ENCODE measurements at places on chromosomes 3 and 15.

DNA sequence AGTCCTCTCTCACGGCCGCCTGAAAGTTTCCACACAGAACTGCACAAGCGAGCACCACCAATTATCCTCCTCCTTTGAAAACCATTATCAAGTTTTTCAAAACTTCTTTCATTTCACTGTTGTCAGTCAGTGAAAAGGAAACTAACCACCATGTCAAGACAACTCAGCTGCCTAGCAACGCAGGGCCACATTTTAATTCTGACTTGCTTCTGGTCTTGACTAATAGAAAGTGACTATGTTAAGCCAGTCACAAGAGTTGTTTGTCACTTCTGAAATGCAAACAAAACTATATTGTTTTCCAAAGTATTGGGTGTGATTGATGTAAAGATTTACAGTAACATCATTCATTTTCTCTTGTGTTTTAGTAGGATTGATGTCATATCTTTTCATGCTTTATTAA is 612.8 kb upstream of the AGTR1 start:
- no peak for DNase-seq

GRCh38 chr3:177603148-177603603 is 405.9 kb upstream of the TBL1XR1 start:
- no peak for DNase-seq

- DNase-seq = no peak
Observed at GRCh38 chr15:29057856-29058255, 172.1 kb downstream of the APBA2 start.

DNA sequence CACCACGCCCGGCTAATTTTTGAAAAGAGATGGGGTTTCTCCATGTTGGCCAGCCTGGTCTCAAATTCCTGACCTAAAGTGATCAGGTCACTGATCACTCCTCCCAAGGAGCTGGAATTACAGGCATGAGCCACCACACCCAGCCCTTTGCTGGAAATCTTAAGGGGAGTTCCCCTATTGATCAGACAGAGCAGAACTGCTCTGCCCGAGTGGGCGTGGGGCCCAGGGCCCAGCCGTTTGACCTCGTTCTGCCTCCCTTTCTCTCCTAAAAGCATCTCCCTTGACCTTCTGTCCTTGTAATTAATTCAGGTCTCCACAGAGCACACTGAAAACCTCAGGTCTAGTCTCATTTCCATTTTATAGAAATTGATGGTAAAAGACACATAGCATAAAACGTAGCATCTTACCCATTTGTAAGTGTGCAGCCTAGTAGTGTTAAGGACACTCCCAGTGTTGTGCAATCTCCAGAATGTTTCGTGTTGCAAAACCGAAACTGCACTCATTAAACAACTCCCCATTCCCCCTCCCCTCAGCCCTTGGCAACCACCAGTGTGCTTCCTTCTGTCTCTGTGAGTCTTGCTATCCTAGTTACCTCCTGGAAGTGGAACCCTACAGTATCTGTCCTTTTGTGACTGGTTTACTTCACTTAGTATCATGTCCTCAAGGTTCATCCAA is 89.3 kb downstream of the SLCO3A1 start:
- no peak for DNase-seq

- DNase-seq = no peak
Observed at GRCh38 chr3:158709666-158710083, 22.6 kb downstream of the RARRES1 start.

- DNase-seq = no peak
Observed at GRCh38 chr3:42742259-42742658, 30.8 kb downstream of the CCDC13 start.

DNA sequence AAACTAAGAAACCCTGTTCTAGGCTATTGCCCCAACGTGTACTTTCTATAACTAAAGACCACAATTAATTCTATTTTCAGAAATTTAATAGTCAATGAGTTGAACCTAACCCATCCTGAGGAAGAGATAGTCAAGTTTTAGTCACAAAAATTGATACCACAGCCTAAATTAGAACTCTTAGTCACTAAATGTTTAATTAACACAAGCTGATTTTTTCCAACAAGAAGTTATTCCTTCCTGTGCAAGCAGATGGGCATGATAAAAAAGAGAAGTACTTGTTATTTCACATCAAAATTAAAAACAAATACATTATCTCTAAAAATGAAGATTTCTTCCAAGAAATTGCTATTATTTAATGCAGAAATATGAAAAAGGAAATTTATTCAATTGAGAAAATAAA is 38.4 kb upstream of the TERB2 start:
- no peak for DNase-seq

- no peak for DNase-seq
Observed at GRCh38 chr3:34842706-34843480, 796.4 kb upstream of the ARPP21 start.

DNA sequence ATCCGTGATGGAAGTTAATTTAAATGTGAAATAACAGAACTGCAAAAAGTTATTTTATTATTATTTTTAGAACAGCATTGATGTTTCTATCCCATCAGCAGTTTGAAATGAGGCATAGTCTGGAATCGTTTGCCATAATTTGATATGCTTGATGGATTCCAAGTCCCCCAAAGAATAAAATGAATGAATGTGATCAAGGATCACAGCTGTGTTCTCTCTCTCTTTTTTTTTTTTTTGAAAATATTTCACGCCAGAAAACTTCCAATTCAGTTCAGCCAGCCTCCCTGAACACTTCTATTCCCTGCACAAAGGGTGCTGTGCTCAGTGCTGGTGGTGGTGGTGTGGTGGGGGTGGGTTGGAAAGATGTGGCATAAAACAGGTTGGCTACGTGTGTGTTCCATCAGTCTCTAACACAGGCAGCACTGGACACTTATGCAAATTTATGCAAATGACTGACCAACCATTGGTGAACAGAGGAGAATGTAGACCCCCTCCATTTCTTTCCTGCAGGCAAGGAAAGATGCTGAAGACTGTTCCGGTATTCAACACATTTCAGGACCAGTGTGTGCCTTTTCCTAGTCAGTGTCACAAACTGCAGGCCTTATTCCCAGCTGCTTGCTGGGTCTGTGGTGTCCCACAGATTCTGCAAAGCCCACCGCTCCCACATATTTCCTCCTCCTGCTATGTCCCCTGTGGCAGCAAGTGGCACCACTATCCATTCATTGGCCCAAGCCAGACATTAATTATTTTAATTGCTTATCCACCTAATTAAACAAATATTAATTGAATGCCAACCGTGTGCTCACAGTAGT is 10.6 kb downstream of the ARNT2 start:
- no peak for DNase-seq

DNA sequence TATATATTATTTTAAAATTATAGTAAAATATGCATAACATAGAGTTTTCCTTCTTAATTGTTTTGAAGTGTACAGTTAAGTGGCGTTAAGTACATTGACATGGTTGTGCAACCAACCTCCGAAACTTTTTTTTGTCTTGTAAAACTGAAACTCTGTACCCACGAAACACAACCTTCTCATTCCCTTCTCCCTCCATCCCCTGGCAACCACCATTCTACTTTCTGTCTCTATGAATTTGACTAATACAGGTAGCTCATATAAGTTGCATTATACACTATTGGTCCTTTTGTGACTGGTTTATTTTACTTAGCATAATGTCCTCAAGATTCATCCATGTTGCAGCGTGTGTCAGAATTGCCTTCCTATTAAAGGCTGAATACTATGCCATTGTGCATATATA is 179.4 kb downstream of the SATB1 start:
- DNase-seq = no peak

DNA sequence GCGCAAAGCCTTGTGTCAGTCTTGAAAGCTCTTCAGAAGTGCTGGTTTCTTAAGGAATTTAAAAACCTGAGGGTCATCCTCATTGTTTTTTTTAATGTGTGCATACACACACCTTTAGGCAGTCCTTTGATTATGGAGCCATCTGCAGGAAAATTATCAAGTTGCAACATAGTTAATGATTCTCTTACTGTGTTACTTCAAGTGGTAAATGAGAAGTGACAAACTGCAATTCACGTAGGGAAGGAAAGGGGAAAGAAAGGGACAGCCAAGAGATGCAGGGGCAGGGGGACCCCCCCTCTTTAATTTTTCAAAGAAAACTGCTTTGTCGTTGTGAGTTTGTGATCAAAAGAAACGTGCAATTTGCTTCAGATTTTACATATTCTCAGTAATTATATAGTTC is 162.4 kb upstream of the CGNL1 start:
- no peak for DNase-seq

- DNase-seq = no peak
Observed at GRCh38 chr3:190326361-190326760, 4.1 kb upstream of the CLDN1 start.

DNA sequence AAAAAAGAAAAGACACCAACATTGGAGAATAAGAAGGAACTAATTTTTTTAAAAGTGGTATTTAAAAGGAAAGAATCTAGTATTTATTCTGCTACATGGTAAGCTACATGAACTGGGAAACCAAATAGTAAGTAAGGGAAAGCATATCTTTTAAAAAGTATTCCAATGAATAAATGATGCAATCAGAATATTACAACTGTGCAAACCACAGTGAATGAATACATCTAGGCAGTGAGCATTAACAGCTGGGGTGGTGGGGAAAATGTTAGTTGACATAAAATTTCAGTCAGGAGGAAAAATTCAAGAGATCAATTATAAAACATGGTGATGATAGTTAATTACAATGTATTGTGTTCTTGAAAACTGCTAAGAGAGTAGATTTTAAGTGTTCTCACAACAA is 16.9 kb downstream of the ICE2 start:
- DNase-seq = no peak

Measured in cortex of kidney (tissue), 1 donor.